ENCODE measurements at places on chromosomes 13 and 19.

GRCh38 chr13:101868585-101869469 lies 416.4 kb downstream of the ITGBL1 start:
- DNase-seq, result no peak

DNA sequence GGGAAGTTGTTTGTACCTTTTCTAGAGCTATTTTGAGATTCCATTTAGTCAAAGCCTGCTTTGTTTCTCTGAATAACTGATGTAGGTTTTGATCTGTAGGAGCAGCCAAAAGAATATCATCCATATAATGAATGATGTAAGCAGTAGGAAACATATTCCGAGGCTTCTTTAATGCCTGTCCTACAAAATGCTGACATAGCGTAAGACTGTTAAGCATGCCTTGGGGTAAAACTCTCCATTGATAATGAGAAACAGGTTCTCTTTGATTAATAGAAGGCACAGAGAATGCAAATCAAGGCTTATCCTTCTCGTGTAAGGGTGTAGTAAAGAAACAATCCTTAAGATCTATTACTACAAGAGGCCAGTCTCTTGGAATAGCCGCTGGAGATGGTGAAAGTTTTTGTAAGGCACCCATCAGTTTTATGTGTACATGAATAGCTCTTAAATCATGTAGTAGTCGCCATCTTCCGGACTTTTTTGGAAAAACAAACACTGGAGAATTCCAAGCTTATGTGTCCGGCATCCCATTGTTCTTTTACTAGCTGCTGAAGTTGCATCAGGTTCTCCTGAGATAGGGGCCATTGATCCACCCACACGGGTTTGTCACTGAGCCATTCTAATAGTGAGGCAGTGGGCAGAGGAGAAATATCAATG lies 13.5 kb downstream of the FPR3 start:
- DNase-seq, result no peak

- no peak for DNase-seq
Observed at GRCh38 chr19:38698225-38699026, 45.8 kb downstream of the CAPN12 start.

DNA sequence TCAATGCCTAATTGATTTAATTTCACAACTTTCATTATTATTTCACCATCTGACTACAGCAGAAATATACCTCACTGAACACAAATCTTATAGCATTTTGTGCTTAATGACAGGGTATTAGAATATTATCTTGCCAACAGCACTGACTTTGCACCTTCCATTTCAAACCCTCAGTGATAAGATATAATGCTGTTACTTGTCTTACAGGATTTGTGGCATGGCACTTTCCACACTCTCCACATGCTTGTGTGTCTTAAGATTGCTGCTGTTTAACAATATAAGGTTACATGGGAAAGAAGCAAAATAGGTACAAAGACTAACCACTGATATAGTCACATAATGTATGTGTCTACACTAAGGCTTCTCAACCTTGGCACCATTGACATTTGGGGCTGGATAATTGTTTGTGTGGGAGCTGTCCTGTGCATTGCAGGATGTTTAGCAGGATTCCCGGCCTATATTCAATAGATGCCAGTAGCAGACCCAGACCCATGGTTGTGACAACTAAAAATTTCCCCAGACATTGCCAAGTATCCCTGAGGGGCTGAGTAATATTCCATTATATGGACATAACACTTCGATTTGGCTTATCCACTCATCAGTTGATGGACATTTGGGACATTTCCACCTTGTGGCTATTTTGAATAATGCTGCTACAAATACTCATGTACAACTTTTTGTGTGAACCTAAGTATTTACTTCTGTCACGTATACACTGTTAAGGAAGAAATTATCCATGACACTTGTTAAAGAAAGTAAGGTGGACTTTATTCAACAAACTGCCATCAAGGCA lies 5.7 kb upstream of the DIAPH3 start:
- no peak for DNase-seq

GRCh38 chr19:15367439-15367838 lies 12.1 kb downstream of the AKAP8 start:
- DNase-seq, result no peak

DNA sequence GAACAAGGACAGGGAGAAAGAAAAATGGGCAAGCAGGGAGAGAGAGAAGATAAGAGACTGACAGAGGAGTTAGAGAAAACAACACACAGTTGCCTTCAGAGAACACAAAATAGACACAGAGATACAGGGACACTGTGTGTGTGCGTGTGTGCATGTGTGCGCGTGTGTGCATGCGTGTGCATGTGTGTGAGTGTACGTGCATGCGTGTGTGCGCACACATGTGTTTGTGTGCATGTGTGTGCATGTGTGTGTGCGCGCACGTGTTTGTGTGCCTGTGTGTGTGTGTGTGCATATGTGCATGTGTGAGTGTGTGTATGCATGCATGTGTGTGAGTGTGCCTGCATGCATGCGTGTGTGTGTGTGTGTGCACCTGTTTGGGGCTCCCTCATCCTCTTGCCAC lies 5.9 kb upstream of the PLAUR start:
- no peak for DNase-seq

DNA sequence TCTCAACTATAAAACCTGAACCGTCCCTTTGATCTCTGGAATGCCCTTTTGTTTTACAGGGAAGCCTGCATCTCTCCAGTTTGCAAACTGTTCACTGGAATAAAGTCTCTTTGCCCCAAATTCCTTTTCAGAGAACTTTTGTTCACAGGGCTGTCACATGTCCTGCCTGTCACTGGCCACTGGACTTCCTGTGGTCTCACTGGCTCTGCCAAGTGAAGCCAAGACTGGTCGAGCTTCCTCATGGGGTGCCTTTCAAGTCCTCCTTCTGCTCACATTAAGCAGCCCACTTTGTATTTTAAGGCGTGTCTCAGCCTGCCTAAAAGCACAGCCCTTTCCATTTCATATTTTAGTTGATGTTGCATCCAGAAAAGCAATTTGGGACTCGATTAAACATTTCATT lies 215.7 kb downstream of the KATNAL1 start:
- DNase-seq, result no peak

- no peak for DNase-seq
Observed at GRCh38 chr13:67792151-67792676, 562.1 kb upstream of the PCDH9 start.

DNA sequence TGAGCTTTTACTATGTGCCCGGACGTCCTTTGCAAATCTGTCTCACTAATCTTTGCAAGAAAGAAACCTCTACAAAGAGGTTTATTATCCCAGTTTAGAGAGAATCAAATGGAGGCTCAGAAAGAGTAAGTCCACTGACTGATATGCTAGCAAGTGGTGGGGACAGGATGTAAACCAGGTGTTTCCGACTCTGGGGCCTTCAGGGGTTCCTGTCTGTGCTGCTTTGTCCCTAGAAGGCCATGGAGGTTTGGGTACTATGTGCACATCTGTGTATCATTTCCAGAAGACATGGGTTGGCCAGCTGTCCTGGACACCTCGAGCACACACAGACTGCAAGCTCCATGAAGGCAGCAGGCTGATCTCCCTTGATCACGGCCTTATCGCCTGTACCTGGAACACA lies 1.2 kb upstream of the KPTN start:
- DNase-seq, result no peak

DNA sequence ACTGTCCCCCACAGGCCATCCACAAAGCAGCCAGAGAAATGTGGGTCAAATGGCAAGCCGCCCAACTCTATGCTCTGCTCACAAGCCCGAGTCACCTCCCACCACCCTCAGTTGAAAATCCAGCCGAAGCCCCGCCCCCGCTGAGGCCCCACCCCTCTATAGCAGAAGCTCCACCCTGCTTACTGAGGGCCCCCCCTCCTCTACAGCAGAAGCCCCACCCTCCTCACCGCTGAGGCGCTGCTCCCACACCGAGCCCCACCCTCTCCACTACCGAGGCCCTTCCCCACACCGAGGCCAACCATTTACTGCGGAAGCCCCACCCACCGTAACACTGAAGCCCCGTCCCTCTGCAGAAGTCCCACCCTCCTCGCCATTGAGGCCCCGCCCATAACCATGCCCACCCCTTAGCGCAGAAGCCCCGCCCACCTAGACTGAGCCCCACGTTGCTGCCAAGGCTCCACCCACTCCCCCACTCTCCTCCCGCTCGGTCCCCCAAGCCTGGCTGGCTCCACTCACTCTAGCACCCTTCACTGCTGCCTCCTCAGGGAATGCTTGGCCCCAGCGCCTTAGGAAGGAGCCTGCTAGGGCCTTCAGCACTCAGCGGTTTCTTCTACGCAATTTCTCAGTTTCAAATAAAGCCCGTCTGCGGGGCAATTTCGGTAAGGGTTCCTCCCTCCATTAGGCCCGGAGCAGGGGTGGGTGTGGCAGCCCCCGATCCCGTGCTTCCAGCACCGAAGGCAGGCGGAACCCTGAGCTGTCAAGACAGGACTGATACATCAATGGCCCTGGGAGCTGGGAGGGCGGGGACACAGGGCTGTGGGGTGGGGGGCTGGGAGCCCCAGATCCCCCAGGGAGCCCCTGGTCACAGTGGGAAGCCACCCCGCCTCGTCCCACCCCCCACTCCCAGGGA lies 9.0 kb upstream of the MYDGF start:
- DNase-seq, result no peak

- DNase-seq, result no peak
Observed at GRCh38 chr19:34507414-34508067, 26.0 kb downstream of the WTIP start.

DNA sequence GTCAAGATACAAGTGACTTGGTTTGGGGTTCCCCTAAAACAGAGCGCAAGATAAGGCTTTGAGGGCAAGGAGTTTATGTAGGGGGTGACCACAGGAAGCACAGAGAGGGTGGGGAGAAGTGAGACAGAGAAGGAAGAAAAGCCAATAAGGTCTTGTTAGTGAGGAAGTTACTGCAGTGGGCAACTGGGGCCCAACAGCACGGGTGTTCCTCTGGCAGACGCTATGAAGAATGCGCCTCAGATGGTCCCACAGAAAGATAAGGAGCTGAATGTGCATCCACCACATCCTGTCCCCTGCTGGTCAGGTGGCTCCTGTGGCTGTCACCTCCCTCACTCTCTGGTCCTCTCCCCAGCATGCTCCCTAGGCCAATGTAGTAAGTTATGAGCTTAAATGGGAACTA lies 333.5 kb downstream of the TSHZ3 start:
- no peak for DNase-seq

GRCh38 chr13:73939071-73939380 lies 195.2 kb downstream of the KLF12 start:
- no peak for DNase-seq

DNA sequence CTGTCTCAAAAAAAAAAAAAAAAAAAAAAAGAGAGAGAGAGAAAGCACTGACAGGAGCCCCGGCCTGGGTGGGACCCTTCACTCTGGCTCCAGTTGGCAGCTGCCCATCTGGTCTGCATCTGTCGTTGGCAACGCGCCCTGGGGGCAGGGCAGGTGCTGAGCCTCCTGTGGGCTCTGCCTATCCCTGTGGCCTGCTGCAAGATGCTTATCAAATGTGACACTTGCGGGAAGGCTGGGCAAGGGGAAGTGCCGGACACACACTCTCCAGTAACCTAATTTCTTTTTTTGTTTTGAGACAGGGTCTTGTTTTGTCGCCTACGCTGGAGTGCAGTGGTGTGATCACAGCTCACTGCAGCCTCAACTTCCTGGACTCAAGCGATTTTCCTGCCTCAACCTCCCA lies 10.7 kb upstream of the KPTN start:
- no peak for DNase-seq

DNA sequence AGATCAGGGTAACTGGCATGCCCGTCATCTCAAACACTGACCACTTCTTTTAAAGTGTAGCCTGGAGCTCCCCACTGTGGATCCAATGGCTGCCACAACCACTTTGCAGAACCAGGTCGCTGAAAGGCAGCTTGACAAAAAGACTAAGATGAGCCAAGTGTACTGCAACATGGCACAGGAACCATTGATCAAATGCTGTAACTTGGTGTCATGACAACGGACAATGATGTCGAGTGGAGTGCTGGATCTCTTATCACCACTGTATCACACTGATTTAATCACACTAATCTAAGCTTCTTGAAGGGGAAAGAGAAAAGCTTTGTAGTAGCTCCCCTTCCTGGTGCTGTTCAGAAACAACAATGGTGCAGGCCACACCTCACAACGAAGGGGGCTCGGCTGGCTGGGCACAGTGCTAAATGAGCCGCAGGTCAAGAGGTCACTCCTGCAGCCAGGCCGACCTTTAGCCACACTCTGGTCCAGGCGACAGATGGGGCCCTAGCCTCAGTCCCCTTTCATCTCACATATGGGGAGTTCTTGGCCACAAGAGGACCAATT lies 2.2 kb upstream of the TNFRSF19 start:
- DNase-seq, result no peak

DNA sequence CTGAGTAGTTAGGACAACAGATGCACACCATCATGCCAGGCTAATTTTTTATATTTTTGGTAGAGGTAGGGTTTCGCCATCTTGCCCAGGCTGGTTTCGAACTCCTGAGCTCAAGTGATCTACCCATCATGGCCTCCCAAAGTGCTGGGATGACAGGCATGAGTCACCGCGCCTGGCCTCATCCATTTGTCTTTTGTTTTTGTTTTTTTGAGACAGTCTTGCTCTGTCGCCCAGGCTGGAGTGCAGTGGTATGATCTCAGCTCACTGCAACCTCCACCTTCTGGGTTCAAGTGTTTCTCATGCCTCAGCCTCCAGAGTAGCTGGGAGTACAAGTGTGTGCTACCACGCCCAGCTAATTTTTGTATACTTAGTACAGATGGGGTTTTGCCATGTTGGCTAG lies 57.0 kb downstream of the DNM2 start:
- DNase-seq, result no peak

DNA sequence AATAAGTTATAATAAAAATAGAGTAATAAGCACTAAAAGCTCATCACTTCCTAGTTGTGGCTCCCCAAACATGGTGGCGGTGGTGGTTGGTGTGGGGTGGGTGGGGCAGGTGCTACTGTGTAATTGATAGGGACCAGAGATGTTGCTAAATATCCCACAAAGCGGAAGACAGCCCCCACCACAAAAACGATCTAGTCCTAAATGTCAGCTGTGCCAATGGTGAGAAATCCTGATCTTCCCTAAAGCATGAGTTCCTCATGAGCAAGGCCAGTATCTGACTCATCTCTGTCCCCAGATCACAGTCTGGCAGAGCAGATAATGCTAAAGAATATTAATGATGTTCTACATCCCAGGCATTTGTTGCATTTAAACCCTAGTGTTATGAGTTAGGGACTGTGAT lies 1.9 kb upstream of the EDDM13 start:
- no peak for DNase-seq

DNA sequence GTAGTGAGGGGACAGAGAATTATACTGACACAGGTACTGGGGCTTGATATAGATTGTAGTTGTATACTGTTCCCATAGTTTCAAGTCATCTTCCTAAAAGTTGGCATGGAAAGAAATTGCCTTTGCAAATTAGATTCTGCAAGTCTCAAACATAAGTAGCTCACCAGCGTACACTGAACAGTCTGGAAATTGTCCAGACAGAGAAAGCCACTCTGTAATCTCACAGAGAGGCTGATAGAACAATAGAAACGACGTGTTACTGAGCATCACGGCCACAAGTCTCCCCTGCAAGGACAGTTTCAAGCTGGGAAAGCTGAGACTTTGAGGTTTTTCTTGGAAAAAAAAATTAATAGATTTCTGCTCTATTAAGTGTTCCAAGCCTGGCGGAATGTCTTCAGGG lies 228.6 kb downstream of the DNAJC15 start:
- no peak for DNase-seq

DNA sequence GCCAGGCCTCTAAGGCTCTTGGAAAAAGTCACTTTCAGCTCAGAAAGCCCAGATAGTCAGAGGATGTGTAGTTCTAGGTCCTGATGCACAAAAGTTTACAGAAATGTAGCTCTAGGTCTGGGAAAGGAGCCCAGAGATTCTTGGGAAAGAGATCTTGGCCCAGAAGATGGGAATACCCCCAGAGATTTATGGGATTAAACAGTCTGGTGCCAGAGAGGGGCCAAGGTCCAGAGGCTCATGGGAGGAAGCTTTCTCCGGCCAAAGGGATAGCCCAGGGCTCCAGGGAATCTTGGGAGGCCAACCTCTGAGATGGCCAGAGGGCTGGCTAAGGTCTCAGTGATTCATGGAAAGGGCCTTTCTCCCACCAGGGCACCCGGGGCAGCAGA lies 15.2 kb downstream of the BCAT2 start:
- DNase-seq, result no peak

Data from stimulated activated naive CD8-positive, alpha-beta T cell treated with anti-CD3 and anti-CD28 coated beads, Interleukin-15, amount 100 ng/mL, for 72 hours (primary cell).